Large intestine (tissue), 12 donors: ENCODE measurements at places on chromosomes 2 and 18. TPM values are rescaled to one million over a fixed set of nuclear protein-coding genes. Genes with fewer than 3 reads are reported as not detected.

GRCh38 chr2:112824694-112825085, 11.9 kb downstream of the IL1B start:
- no peak for DNase-seq

Gene MYO7B
- polyA plus RNA-seq = 254 TPM

DNA sequence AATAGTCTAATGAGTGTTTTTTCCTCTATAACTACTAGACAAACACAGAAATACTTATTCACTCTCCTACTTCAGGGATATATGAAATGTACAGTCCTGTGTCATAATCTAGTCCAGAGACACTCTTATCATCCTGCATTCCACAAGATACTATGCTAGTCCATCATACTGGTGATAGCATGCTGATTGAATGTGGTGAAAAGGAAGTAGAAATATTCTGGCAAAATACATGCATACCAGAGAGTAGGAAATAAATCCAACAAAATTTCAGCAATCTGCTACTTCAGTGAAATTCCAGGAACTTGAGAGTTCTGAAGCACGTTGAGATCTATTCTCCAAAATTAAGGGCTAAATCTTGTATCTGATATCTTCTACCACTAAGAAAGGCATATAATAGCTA, 353.9 kb downstream of the PID1 start:
- DNase-seq = no peak

Gene ERMN
- 0.57 TPM for polyA plus RNA-seq

Gene GBX2
- not detected for polyA plus RNA-seq

- DNase-seq = no peak
Observed at GRCh38 chr18:45437366-45437765, 177.9 kb upstream of the SLC14A2 start.

DNA sequence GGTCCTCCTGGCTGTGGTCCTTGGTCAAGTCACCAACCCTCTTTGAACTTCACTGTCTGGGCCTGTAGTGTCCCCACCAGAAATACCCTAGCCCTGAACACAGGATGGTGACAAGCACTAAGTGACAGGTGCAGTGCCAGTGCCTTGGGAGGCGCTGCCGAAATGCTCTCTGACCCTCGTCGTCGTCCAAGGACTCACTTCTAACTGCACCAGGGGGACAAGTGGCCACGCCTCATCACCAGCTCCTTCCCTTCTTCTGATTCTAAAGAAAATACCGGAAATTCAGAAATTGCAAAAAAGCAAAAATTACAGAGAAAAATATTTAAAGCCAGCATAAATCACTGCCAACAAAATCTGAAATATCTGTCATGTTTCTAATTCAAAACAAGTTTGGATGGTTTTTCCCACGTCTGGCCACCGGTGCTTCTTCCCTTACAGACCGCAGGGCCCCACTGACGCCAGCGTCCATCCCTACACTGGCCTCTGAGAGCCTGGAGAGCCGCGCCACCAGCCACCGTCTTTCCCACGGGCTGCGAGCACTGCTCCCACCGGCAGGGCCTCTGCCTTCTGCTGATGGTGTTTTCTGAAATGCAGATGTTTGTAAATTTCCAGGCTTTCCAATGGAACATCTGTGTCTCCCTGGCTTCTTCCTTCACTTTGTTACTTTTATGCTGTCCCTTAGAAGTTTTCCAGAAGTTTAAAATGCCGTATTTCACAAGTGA, 37.4 kb upstream of the GPC1 start:
- peak; percentile 11 for DNase-seq

Gene AFTPH
- polyA plus RNA-seq = 39.9 TPM

GRCh38 chr2:128721096-128721495, 402.4 kb upstream of the HS6ST1 start:
- DNase-seq = no peak

GRCh38 chr18:41771973-41772372, 183.1 kb upstream of the PIK3C3 start:
- no peak for DNase-seq

GRCh38 chr2:98234776-98235175, 111.5 kb upstream of the CNGA3 start:
- DNase-seq = no peak

DNA sequence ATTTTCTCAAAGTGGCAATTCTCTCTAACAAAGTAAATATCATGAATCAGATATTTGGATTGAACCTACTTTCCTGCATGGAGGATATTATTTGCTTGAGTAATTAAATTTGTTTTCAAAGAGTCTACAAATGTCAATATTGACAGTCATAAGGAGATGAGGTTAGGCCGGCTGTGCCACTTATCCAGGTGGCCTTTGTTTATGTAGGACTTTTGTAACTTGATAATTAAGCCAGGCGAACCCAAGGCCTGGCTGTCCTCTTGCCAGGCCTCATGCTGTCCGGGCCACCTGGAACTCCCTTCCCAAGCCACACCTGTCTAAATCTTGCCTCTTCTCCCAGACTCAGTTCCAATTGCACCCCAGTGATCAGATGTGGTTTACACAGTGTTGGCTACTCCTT, 255.2 kb downstream of the ACKR3 start:
- DNase-seq = no peak

Gene CD8B2
- 0.42 TPM for polyA plus RNA-seq

GRCh38 chr2:231391981-231392380, 3.5 kb upstream of the B3GNT7 start:
- DNase-seq = no peak

DNA sequence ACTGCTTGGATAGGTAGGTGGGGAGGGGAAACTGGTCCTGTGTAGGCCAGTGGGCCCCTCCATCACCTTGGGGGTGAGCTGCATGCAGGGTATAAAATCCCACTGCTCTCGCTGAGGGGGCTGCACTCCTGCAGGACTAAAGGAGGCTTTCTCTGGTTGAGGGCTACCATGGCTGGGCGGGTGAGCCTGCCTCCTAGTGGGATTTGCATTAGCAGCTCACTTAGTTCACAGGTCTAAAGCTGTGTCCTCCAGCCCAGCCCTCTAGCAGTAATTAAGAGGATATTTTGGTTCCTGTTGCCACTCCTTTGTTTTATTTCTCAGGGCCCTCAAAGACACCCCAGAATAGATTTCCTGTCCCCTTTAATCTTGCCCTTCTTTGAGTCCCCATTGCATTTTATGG, 24.6 kb downstream of the TMEM127 start:
- no peak for DNase-seq

Gene HES6
- 24.4 TPM for polyA plus RNA-seq

- DNase-seq = no peak
Observed at GRCh38 chr2:169978402-169979017, 151.3 kb downstream of the UBR3 start.

Gene TUBA4B
- polyA plus RNA-seq = not detected

Gene GAL3ST2
- polyA plus RNA-seq = 0.31 TPM

Gene FHOD3
- polyA plus RNA-seq = 10.5 TPM

Gene QPCT
- polyA plus RNA-seq = 9.1 TPM

Gene NTSR2
- polyA plus RNA-seq = not detected

Gene SERPINB13
- not detected for polyA plus RNA-seq

GRCh38 chr2:183070942-183071844, 7.4 kb upstream of the DUSP19 start:
- no peak for DNase-seq

- DNase-seq = no peak
Observed at GRCh38 chr18:11391661-11392060, 217.7 kb upstream of the SLC35G4 start.

Gene RAB6C
- 0.21 TPM for polyA plus RNA-seq

GRCh38 chr18:44238454-44238853, 442.2 kb upstream of the SETBP1 start:
- no peak for DNase-seq

DNA sequence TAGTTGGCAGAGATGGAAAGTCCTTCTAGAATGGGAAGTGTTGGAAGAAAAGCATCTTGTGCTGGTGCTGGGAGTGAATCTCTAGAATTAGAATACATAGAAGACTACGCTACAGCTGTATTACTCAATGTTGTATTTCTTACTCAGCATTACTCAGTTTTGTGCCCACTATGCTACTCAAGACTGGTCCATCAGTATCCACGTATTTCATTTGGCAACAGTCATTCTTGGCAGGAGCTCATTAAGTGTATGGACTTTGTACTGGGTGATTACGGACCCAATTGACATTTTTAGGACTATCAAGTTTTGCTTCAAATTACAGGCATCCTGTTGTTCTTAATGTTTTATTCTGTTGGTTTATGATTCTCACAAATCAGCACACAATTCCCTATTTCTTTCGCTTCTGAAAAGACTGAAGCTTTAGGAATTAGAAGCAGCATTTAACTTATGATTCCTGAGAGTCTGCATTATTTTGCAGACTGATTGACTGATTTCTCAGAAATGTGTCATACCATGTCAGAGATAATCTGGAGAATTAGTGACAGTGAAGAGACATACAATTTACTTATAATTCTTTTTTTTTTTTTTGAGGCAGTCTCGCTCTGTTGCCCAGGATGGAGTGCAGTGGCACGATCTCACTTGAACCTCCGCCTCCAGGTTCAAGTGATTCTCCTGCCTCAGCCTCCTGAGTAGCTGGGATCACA, 136.9 kb downstream of the MYO3B start:
- no peak for DNase-seq

DNA sequence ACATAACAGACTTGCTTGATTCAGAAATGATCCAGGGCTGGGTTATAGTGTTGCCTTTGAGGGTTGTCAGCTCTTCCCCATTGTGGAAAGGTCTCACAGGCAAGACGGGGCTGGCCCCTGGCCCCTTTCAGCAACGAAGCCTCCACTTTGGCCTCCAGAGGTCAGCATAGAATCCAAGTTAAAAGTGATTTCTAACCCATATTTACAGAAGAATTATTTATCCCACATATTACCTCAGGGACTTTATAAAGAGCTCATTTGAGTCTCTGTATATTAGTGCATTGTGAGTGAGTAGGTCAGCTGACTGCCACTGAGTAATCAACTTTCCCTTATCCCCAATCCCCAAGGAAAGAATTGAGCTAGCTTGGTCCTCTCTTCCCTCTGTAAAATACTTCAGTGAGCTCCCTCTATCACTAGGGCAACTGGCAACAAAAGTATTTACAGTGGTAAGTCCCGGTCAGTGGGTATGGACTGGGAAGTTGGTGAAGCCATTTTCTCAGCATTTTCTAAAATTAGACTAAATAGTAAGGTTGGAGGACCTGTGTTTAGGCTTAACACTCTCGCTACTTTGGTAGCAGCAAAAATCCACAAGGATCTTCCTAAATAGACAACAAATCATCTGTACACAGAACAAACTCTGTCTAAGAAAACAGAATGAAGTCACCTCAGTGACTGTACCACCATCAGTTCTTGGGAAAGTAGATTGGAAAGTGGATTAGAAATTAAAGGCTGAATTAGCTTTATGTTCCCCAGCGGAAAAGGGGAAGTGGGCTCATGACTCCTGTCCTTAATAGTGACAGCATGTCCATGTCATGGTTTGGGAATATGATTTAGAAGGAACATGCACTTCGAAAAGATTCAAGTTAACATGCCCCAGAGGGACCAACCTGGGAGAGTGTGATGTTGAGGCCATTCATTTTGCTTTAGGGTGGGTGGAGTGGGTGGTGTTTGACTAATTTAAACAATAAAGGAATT, 171.0 kb upstream of the SIX3 start:
- no peak for DNase-seq

- DNase-seq = no peak
Observed at GRCh38 chr2:102387763-102388546, 32.4 kb downstream of the IL18R1 start.

Gene TTN
- 0.90 TPM for polyA plus RNA-seq

DNA sequence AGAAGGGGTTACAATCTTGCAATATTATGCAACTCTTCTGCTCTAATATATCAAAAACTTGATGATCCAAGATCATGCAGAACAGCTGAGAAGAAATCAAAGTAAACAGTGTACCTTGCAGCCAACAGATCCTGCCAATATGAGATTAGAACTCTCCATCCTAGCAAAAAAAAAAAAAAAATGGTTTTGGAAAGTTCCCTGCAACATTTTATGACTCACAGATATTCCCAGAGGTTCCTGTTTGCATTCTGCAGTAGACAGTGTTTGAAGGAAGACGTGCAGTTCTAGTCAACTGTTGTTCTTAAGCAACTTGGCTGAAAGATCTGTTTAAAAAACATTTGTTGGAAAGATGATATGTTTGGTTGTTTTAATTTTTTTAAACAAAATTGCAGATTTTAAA, 103.6 kb upstream of the WDR75 start:
- peak; percentile 12 for DNase-seq

Gene PLA2R1
- 18.4 TPM for polyA plus RNA-seq

Gene KCNG2
- 0.46 TPM for polyA plus RNA-seq
